IMR-90 (cell line): ENCODE measurements at places on chromosomes 2 and 18. TPM values are rescaled to one million over a fixed set of nuclear protein-coding genes. Genes with fewer than 3 reads are reported as not detected.
A peak's percentile ranks its signal among the peaks of the same experiment; 100 is the strongest.

- H3K4me3 ChIP-seq, result no peak overlapping the region
- peaks cover 91% of the 10 kb centered on the region for H3K27me3 ChIP-seq
- no peaks in the 10 kb centered on the region for H3K4me1 ChIP-seq
- no peak for DNase-seq
- H3K27ac ChIP-seq, result no peak overlapping the region
Measured at GRCh38 chr2:118850168-118850900, 2.9 kb upstream of the EN1 start.

ZNF804A gene
- total RNA-seq, result 2.2 and 3.3 TPM in 2 replicates

SETBP1 gene
- total RNA-seq, result 0.28 and 0.36 TPM in 2 replicates

GALNT14 gene
- 0.18 TPM in 1 of 2 replicates, not detected in the other for total RNA-seq

EVX2 gene
- not detected in 2 replicates for total RNA-seq

DNA sequence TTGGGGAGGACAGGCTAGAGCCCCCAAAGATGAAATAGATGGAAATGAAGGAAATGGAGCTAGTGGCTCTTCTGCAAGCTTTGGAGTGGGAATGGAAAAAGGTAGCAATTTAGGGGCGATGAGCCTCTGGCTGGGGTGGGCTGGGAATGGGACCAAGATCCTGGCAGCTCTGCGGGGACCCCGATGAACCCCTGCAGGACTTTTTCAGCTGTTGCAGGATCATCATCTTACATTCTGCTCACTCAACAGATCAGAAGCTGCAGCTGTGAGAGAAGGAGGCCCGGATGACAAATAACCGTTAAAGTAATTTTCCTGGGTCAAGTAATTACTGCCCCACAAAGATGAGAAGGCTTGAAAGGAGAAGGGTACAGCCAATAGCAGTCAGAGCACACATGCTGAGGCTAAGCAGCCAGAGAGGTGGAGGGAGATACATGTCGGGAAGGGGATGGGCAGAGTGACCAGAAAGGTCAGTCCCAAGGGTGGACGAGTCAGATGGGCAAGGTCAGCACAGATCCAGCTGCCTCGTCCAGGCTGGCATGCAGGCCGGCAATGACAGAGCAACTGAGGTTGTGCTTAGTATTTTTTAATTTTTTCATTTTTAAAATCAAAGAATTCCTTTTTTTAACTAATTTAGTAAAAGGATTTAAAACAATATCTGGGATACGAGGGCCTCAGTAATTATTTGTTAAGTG lies 245.0 kb upstream of the RAB6C start:
- no peaks in the 10 kb centered on the region for H3K36me3 ChIP-seq
- no peaks in the 10 kb centered on the region for H3K27me3 ChIP-seq
- H3K4me1 ChIP-seq, result no peaks in the 10 kb centered on the region
- no peak overlapping the region for H3K27ac ChIP-seq

CNGA3 gene
- total RNA-seq, result under 0.01 TPM in 1 of 2 replicates, not detected in the other

- no peak overlapping the region for H3K27ac ChIP-seq
- H3K4me3 ChIP-seq, result no peak overlapping the region
- no peaks in the 10 kb centered on the region for H3K4me1 ChIP-seq
- H3K27me3 ChIP-seq, result peaks cover 23% of the 10 kb centered on the region
Measured at GRCh38 chr2:118049816-118050140, 35.9 kb upstream of the CCDC93 start.

DNA sequence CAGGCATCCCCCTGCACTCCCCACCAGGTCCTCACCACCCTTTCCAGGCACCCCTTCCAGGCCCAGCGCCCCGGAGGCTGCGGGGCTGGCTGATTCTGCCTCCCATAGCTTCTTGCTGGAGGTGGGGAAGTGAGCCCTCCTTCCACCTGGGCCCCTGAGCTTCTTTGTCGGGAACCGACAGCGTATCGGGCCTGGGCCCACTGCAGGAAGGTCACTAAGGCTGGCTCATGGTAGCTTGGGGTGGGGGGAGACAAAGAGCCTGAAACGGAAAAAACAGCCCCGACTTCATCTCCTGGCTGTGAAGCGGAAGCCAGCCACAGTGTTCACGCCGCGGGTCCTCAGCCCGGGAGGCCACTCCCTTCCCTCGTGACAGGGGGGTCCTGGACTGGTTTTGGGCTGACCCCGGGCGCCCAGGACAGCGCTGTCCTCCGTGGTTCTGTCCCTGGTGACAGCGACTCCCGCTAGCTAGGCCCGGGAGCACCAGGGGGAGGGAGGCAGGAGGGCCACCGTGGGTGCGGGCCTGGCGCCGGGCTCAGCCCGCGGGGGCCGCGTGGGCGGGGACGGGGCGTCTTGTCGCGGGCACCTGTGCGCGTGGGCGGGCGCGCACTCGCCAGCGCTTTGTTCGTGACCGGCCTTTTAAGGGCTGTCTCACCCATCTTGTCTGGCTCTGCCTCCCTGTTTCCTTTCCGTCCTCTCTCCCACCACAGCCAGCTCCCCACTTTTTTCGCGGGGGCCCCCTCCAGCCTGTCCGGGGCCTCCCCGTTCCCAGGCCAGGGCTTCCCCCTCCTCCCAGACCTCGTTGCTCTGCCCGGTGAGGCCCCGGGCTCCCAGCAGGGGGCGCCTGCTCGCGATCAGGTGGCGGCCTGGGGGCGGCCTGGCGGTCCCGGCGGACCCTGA lies 64.9 kb downstream of the DNMT3A start:
- no peak overlapping the region for H3K27ac ChIP-seq
- no peak for DNase-seq
- H3K27me3 ChIP-seq, result no peaks in the 10 kb centered on the region
- H3K4me1 ChIP-seq, result peaks cover 5% of the 10 kb centered on the region

DNA sequence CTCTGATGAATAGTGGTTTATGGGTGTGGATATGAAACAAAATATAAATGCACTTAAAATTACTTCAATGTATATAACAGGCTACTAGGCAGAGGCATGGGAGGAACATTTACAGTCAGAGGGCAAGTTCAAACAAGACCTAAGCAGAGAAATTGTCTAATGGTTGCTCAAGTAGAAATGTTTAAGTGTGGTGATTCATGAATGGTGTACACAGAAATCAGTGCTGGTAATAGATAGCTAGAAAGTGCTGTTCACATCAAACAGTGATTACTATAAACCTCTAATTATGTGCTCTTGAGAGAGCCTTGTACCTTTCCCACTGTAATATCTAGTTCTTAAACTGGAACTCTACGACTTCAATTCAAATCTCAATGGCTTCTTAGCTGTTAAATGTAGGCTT lies 485.1 kb downstream of the NRXN1 start:
- H3K4me3 ChIP-seq, result no peak overlapping the region
- H3K27me3 ChIP-seq, result no peaks in the 10 kb centered on the region
- no peaks in the 10 kb centered on the region; the same call in 1 of the 2 replicates for H3K4me1 ChIP-seq

DNA sequence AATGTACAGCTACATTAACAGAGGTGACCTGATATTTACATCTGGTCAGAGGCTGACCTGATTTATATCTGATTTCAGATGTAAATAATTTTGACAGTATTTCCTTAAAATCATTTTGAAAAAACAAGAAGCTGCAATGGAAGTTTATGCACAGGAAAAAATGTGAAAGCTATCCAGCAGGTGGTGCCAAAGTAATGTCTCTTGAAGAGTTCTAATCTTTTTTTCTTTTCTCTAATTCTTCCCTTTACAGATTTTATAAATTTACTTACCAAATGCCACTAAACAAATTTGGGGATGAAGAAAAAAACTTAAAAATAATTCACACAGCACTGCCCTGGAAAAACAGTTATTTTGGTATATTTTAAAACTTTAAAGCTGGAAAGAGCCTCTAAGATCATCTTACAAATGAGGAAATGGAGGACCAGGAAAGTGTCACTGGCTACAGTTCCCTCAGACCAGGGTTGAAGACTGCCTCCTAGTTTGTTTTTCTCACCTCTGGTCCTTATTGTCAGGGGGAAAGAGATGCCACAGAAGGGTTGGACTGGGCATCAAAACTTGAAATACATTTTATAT lies 16.4 kb upstream of the FBLN7 start:
- H3K4me1 ChIP-seq, result no peaks in the 10 kb centered on the region
- H3K27ac ChIP-seq, result no peak overlapping the region
- no peaks in the 10 kb centered on the region for H3K27me3 ChIP-seq
- H3K36me3 ChIP-seq, result peaks cover 9% of the 10 kb centered on the region
- DNase-seq, result peak; percentile 66

DNA sequence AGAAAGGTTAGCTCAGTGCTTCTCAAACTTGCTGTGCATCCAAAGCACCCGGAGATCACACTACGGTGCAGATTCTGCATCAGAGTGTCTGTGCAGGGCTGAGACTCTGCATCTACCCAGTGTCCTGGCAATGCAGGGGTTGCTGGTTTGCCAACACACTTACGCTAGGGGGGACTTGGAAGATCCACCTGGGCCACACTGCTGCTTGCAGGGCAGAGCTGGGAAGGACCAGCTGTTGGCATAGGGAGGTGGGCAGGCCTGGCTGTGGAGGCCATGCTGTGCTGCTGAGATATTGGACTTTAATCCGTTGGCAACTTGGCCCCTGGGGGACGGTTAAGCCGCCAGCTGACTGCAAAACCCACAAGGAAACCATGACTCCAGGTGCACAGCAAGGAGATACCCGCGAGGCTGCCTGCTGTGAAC lies 397.6 kb upstream of the HS6ST1 start:
- H3K4me1 ChIP-seq, result no peaks in the 10 kb centered on the region
- H3K4me3 ChIP-seq, result no peak overlapping the region
- peaks cover 18% of the 10 kb centered on the region for H3K27me3 ChIP-seq
- H3K36me3 ChIP-seq, result no peaks in the 10 kb centered on the region
- no peak overlapping the region for H3K27ac ChIP-seq

- peak; percentile 59 for DNase-seq
- H3K4me1 ChIP-seq, result peaks cover 12% of the 10 kb centered on the region
- H3K4me3 ChIP-seq, result no peak overlapping the region
Measured at GRCh38 chr2:54522624-54523281, 66.6 kb downstream of the SPTBN1 start.

FBXO41 gene
- total RNA-seq, result 0.54 and 0.83 TPM in 2 replicates

- H3K27me3 ChIP-seq, result no peaks in the 10 kb centered on the region
- no peaks in the 10 kb centered on the region for H3K36me3 ChIP-seq
- no peak overlapping the region for H3K27ac ChIP-seq
- DNase-seq, result no peak
- no peak overlapping the region for H3K4me3 ChIP-seq
Measured at GRCh38 chr2:163665051-163665450, 70.8 kb downstream of the FIGN start.

ACOXL gene
- not detected in 2 replicates for total RNA-seq

DNA sequence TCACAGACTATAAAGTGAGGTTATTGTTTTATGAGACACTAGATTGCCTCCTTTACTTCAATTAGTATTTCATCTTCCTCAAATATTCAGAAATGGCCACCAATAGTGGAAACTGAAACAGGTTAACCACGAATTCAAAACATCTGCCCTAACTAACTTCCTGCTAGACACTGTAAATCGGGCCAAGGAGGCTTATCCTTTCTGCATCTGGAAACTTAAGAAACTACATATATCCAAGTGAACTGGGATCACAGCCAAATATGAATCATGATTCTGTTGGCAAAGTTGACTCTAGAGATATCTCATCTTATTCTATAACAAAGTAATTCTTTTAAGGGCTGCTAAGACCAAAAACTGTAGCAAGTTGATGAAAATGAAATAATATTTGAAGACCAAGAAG lies 136.6 kb upstream of the ZC3H15 start:
- H3K36me3 ChIP-seq, result no peaks in the 10 kb centered on the region
- H3K4me1 ChIP-seq, result no peaks in the 10 kb centered on the region
- peak; percentile 90 for DNase-seq
- H3K27me3 ChIP-seq, result no peaks in the 10 kb centered on the region

CBLN2 gene
- total RNA-seq, result not detected in 2 replicates

GRCh38 chr18:74013955-74014354 lies 133.7 kb downstream of the FBXO15 start:
- H3K4me1 ChIP-seq, result 0 out of 2 replicates have a peak, but pooled peaks cover 2% of the 10 kb centered on the region
- DNase-seq, result peak; percentile 57
- no peaks in the 10 kb centered on the region for H3K36me3 ChIP-seq

- DNase-seq, result no peak
- H3K36me3 ChIP-seq, result peaks cover 2% of the 10 kb centered on the region; the same call in 1 of the 2 replicates
- H3K4me3 ChIP-seq, result no peak overlapping the region
- peaks cover 13% of the 10 kb centered on the region for H3K4me1 ChIP-seq
Measured at GRCh38 chr2:127641846-127642507, 4.0 kb upstream of the GPR17 start.

DNA sequence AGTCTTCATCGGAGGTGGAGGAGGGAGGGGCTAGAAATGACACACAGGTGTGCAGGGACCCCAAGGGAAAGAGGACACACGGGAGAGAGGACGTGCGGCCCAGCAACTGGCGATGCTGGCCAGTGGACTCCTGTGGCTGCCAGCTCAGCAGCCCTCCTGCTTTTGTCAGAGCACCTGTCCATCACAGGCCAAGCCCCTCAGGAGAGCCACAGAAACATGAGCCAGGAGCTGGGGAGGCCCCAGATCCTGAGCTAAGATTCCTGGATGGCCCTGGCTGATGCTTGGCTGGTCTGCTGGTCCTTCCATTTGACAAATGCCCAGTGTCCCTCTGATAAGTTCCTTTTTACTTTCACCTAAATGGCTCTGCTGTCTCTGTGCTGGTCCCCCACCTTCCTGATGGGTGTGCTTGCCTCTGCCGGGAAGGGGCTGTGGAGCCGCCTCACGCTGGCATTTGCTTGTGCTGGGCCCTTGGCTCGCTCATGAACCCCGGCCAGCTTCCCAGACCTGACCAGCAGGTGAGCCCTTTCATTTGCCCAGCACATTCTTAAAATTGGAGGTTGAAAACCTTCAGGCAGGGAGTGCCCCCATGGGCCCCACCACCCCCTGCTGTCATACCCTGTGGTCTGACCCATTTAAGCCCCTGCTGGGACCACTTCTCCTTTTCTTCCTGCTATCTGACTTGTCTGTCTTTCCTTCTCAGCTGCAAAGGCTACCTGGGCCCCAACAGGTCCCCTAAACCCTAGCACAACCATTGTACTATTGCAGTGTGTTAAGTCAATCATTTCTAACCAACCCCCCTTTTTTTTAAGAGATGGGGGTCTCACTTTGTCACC lies 37.3 kb downstream of the CYP27C1 start:
- no peaks in the 10 kb centered on the region for H3K36me3 ChIP-seq
- no peak overlapping the region for H3K27ac ChIP-seq
- no peaks in the 10 kb centered on the region for H3K4me1 ChIP-seq
- no peak overlapping the region for H3K4me3 ChIP-seq
- H3K27me3 ChIP-seq, result peaks cover 22% of the 10 kb centered on the region

DNA sequence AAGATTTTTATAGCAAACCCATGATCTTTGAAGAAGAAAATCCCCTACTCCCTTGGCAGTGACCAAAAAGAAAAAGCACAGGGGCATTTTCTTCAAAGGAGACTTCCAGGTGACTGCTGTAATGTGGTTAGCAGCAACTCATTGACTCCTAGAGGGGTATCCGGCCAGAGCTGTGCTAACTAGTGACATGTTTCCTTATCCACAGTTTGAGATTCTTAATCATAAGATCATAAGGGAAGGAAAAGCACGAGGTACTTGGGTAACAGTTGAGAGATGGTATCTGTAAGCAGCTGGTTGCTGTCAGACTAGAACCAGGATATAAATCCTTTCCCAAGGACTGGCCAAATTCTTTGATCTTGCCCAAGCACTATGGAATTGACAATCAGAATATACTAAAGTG lies 124.7 kb downstream of the MREG start:
- H3K27me3 ChIP-seq, result no peaks in the 10 kb centered on the region
- no peak overlapping the region for H3K27ac ChIP-seq
- no peaks in the 10 kb centered on the region for H3K4me1 ChIP-seq
- DNase-seq, result no peak
